SJCRH30 (cell line): ENCODE measurements at places on chromosomes 12 and 14.

GRCh38 chr12:13307143-13307816, 110.8 kb downstream of the EMP1 start:
- DNase-seq = no peak

GRCh38 chr12:98840325-98840724, 195.2 kb downstream of the APAF1 start:
- no peak for DNase-seq

GRCh38 chr12:126899926-126900792, 1366.8 kb upstream of the TMEM132C start:
- no peak for DNase-seq

DNA sequence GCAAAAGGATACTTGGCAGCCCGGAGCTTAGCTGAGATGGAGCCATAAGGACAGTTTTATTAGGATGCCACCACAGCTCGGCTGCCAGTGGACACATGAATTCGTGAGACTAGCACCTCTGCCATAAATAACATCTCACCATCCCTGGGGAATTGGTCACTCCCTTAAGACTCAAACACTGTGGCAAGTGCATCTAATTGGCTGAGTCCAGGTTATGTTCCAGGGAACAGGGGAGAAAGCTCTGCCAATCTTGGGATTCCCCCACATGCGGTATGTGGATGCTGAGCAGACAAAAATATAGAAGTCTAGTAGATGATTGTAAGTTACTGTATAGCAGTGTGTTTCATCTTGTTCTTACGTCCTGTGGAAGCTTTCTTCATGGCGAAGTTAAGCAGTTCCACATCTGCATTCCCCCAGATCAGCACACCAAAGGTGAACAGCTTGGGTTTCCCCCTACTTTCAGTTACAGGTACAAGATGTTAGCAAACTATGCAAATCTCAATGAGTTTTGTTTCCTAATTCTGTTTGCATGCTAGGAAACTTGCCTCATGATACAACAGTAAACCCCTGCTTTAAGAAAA, 131.1 kb downstream of the ETV6 start:
- no peak for DNase-seq

DNA sequence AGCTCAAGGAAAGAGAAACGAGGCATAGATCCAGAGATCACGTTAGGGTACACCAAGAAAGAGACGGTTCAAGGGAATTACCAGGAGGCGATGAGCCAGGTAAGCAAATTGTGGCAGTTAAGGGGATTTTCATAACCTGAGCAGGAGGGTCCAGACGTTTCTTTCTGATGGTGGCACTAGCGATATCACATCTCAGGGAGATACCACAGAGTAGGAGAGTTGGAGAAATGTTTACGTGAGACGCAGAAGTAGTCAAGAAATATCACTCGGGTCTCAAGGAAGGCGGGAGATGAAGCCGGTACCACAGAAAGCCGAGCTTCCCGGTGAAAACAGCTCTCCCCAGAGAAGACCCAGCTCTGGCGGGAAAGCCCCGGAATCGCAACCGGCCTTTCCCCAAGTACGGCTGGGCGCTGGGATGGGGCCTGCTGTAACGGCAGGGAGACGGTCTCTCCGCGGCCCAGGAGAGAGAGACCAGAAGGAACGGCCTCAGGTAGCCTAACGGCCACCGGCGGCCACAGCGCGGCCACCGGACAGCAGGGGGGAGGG, 485 bp downstream of the SENP1 start:
- no peak for DNase-seq

DNA sequence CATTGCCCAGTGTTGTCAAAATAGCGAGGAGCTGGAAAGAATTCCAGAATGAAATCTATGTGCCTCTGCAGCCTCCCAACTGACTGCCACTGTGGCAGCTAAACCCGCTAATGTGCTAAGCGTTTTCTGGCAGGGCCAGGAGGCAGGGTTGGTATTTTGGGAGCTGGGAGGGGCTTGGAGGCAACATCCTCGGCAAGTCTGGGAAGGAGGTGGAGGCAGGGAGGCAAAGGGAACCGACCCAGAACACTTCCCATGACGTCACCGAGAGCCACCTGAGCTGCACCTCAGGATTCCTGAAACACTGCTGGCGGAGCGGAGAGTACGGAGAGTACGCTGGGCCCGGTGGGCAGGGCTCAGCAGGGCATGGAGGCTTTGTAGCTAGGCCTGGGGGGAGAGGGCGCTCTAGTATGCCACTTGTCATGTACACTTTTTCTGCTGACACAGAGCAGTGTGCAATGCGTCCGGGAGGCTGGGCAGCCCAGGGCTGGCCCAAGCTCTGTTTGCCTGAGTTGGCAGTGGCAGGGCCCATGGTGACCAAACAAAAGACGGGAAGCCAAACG, 81.5 kb downstream of the DPF3 start:
- no peak for DNase-seq

DNA sequence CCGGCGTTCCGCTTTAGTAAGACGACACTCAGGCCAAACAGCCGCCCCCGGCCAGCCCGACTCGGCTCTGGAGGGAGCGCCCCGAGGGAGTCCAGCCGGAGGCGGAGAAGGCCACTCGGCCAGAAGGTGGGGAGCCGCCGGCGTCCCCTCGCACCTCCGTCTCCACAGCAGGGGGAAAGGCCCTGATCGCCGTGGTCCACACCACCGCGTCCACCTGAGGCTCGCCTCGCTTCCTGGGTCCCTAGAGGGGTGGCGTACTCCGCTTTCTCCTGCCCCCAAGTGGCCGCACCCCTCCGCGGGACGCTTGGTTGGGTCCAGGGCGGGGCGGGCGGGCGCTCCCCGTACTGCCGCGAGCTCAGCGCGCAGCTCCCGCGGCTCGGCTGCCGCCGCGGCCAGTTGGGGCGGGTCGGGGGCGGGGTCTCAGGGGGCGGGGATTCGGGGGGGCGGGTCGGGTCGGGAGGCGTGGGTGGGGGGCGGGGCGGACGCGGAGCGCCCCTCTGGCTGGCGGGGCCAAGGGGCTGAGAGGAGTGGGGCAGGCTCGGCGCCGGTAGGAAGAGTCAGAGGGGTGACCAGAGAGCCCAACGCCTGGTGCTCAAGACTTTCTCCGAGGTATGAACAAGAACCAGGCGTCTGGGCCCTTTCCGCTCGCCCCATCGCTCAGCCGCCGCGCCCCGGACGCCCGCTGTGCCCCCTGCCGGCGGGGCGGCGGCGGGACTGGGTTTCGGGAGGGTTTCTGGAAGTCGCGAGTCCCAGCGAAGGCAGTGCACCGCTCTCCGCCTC, at the start of gene FRMD6:
Gene FRMD6 (plus strand): TSS at position 523 of the 780 bp plus-strand sequence. CDS start 37,927 bp downstream, outside the sequence.
- DNase-seq = peak; percentile 90

DNA sequence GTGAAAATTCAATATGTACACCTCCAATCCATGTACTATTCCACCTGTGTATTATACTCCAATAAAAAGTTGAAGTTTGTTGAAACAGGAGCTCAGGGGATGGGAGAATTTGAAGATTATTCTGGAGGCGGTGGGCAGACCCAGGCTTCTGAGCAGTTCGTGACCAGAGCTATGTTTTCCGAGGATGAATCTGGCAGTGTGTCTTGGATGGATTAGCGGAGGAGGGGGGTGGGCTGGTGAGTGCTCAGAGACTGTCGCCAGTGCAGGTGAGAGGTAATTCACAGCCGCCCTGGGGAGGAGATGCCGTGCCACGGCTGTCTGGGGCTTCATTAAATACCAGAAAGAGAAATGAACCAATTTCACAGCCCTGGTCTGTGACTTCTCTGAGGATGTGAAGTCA, 283.0 kb upstream of the RTL1 start:
- no peak for DNase-seq

DNA sequence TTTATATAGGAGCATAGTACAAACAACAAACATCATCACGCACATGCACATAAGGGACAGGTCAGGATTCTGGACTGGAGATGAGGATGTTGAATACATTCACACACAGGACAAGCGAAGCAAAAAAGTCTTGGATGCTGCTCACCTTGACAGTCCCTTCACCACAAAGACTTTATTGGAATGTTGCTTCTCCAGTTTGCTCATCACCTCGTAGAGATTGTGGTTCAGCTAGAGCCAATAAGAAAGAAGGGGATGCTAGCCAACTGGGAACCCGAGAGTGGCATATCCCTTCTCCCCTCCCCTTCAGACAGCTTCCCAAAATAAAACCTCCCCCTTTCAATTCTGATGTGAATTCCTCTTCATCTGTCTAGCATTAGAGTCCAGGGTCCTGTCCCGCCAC, 25.4 kb upstream of the SMAGP start:
- DNase-seq = no peak

DNA sequence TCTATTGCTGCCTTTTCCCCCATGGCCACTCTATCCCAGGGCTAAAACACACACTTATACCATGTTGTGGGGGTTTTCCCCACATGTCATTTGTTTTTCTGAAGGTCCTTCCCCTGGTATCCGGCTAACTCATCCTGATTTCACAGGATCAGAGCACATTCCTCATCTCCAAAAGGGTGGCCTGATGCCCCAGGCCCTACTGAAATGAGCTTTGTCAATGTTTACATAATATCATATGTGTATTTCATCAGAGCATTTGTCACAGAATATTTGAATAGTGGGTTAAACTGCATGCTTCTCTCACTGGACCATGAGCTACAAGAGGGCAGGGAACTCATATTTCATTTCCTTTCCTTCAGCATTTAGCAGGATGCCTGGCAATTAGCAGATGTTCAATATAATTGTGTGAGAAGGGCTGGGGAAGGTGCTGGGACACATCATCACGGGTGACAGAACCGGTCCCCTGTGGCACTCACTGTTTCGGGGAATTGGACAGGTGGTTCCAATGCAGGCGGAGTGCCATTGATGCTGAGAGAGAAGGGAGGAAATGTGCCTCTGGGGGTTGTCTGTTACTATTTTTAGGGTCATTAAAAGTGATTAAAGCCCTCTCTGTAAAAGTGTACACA, 26.8 kb downstream of the EMP1 start:
- peak; percentile 67 for DNase-seq

DNA sequence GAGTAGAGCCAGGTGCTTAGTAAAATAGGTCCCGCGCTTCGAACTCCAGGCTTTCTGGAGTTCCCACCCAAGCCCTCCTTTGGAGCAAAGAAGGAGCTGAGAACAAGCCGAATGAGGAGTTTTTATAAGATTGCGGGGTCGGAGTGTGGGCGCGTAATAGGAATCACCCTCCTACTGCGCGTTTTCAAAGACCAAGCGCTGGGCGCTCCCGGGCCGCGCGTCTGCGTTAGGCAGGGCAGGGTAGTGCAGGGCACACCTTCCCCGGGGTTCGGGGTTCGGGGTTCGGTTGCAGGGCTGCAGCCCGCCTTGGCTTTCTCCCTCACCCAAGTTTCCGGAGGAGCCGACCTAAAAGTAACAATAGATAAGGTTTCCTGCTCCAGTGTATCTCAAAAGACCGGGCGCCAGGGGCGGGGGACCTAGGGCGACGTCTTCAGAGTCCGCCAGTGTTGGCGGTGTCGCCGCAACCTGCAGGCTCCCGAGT, 3.6 kb downstream of the SSTR1 start:
- no peak for DNase-seq

GRCh38 chr12:593396-594270, 69.6 kb downstream of the NINJ2 start:
- DNase-seq = no peak

DNA sequence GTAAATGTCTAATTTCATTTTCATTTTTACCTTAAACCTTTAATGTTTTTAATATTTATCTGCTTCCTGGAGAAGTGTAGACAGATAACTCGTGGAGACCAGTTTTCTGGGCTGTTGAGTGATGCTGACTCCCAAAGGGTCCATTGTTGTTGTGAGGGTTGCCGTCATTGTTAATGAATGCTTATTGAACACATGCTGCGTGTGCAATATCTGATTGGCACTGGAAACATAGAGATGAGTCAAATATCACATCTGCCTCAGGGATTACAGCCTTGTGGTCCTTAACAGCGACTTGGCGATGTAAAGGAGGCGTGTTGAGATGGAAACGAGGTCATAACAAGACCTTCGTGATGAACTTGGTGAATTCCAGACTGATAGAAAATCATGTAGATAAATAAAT, 85.9 kb downstream of the FBXW8 start:
- DNase-seq = no peak

GRCh38 chr12:26692407-26692806, 140.6 kb downstream of the ITPR2 start:
- DNase-seq = no peak

DNA sequence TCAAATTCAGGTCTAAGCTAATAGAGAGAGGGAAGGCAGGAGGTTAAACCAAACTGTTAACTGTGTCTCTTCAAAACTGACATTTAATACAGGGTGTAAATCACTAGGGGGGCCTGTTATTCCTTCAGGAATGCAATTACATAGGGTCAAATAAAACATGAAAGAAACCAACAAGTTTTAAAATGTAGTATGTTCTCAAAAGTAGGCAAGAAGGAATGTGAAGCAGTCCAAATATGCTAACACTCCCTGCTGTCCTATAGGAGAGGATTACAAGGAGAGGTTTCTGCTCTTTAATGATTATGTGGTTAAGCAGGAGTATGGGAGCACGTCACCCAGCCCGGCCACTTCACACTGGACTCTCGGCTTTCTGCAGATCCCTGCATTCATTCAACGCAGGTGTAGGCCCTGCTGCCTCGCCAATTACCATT, 42.5 kb upstream of the BMP4 start:
- peak; percentile 56 for DNase-seq

DNA sequence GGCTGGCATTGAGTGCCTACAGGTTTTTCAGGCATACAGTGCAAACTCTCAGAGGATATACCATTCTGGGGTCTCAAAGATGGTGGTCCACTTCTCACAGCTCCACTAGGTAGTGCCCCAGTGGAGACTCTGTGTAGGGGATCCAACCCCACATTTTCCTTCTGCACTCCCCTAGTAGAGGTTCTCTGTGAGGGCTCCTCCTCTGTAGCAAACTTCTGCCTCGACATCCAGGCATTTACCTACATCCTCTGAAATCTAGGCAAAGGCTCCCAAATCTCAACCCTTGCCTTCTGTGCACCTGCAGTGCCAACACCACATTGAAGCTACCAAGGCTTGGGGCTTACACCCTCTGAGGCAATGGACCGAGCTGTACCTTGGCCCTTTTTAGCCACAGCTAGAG, 179.2 kb downstream of the CCDC91 start:
- DNase-seq = peak; percentile 19

- DNase-seq = no peak
These were observed 13.8 kb downstream of the ASCL1 start for GRCh38 chr12:102971227-102971626.

GRCh38 chr14:99322731-99323599, 51.0 kb upstream of the BCL11B start:
- no peak for DNase-seq

- DNase-seq = no peak
These were observed 74.3 kb downstream of the MOK start for GRCh38 chr14:102230481-102231210.

GRCh38 chr12:120534703-120535655, 823 bp downstream of the RNF10 start:
- peak; percentile 55 for DNase-seq

DNA sequence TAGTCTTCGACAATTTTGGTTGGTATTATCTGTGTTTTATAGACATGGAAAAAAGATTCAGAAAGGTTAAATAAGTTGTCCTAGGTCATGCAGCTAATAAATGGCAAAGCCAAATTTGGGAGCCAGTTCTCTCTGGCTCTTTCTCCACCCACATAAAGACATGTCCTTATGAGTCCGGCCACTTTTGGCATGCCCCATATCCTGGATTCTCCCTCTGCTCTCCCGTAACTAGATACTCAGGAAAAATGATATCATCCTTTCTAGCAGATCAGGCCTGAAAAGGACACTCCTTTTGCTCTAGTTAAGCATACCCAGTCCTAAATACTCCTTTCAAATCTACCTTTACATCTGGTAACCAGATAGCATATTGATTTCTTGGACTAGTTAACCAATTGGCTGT, 64.4 kb downstream of the TTLL5 start:
- DNase-seq = peak; percentile 42
